GM12878 (cell line): ENCODE measurements at places on chromosomes 1 and 21. TPM values are rescaled to one million over a fixed set of nuclear protein-coding genes. Genes with fewer than 3 reads are reported as not detected.

Gene VSIG8
- total RNA-seq = not detected in 2 replicates

Gene IFI44L
- 187 and 193 TPM in 2 replicates for total RNA-seq

Gene NRIP1
- 22.9 and 23.4 TPM in 2 replicates for total RNA-seq

Gene FCRLA
- 286 and 294 TPM in 2 replicates for total RNA-seq

Gene DCDC2B
- 0.13 and 0.15 TPM in 2 replicates for total RNA-seq

Gene RGS16
- total RNA-seq = 54.9 and 57.1 TPM in 2 replicates

Gene VWA1
- total RNA-seq = 1.7 and 1.8 TPM in 2 replicates

Gene ATP1B1
- total RNA-seq = 2.7 and 3.2 TPM in 2 replicates

Gene FNBP1L
- 0.10 and 0.21 TPM in 2 replicates for total RNA-seq

Gene SLC30A2
- 0.13 TPM in 1 of 2 replicates, not detected in the other for total RNA-seq
